ENCODE measurements at places on chromosomes 3 and 15.

GRCh38 chr3:76044601-76045600 lies 259.6 kb upstream of the ZNF717 start:
- peak; percentile 61 for DNase-seq

GRCh38 chr15:25239471-25240345 lies 199.1 kb downstream of the UBE3A start:
- DNase-seq = no peak

GRCh38 chr3:85627932-85628331 lies 669.1 kb downstream of the CADM2 start:
- DNase-seq = no peak

DNA sequence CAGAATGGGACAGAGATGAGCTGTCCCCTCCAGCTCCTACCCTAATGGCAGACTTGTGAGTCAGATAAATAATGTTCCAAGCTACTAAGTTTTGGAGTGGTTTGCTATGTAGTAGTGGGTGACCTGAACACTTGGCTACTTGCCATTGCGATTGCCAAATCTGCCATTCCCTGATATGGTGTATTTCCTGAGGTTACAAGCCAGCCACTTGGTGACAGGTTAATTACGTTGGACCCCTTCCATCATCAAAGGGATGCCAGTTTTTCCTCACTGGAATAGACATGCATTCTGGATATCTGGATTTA lies 33.6 kb downstream of the MORF4L1 start:
- DNase-seq = peak; percentile 31

GRCh38 chr3:197296545-197296944 lies 1.9 kb downstream of the DLG1 start:
- no peak for DNase-seq

GRCh38 chr15:73695773-73696640 lies 11.8 kb downstream of the CD276 start:
- DNase-seq = no peak

- DNase-seq = no peak
Measured at GRCh38 chr15:28952666-28953491, 67.1 kb downstream of the APBA2 start.

GRCh38 chr3:108428586-108428985 lies 81.8 kb downstream of the MYH15 start:
- DNase-seq = no peak

GRCh38 chr3:111851511-111851954 lies 7.5 kb upstream of the PHLDB2 start:
- DNase-seq = peak; percentile 9

DNA sequence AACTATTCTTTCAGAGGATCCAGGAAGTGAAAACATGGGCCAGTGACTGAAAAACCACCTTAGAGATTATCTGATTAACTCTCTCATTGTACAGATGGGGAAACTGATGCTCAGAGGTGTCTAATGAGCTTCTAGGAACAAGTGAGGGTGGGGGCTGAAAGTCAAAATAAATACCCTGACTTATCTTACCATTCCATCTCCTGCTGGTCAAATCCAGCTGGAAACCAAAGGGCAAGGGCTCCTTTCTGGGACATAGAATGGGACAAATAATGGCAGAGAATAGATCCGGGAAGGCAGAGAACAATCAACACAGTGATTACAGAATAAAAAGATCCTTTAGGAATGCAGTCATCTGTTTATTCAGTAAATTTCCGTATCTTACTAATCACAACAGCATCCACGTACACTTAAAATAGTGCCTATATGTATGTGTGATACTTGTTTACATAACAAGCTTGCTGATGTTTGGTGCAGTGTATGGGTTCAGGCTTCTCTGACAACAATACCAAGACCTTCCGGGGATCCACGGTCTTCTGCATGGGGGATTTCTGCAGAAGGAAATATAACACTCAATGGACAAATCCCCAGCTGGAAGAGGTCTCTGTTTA lies 173.2 kb downstream of the THSD4 start:
- DNase-seq = no peak

DNA sequence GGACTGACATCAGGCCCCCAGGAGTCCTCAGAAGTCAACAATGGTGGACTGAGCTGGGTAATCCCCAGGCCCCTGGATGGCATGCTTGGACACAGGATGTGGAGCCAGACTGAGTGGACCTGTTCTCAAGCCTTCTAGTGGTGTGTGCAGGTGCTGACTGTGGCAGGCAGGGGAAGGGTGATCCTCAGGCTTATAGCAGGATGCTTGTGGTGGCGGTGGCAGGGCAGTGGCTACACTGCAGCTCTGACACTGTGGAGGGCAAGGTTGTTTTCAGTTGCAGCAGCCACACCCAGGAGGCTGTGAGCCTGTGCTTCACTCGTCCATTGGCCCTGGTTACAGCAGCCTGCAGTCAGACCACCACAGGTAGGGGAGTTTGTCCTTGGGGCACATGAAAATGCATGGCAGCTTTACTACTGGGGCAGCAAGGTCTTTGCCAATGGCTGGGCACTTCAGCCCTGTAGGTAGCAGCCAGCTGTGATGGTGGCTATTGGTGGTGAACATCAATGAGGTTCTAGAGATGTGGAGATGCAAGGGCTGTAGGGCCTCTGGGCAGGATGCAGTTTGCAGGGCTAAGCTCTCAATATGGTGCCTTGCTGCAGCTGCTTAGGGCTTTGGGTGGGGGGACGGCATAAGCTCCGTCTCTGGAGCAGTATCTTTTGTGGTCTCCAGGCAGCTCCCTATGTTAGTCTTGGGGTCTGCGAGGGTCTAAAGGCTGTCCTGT lies 17.5 kb upstream of the MYO5A start:
- DNase-seq = no peak

DNA sequence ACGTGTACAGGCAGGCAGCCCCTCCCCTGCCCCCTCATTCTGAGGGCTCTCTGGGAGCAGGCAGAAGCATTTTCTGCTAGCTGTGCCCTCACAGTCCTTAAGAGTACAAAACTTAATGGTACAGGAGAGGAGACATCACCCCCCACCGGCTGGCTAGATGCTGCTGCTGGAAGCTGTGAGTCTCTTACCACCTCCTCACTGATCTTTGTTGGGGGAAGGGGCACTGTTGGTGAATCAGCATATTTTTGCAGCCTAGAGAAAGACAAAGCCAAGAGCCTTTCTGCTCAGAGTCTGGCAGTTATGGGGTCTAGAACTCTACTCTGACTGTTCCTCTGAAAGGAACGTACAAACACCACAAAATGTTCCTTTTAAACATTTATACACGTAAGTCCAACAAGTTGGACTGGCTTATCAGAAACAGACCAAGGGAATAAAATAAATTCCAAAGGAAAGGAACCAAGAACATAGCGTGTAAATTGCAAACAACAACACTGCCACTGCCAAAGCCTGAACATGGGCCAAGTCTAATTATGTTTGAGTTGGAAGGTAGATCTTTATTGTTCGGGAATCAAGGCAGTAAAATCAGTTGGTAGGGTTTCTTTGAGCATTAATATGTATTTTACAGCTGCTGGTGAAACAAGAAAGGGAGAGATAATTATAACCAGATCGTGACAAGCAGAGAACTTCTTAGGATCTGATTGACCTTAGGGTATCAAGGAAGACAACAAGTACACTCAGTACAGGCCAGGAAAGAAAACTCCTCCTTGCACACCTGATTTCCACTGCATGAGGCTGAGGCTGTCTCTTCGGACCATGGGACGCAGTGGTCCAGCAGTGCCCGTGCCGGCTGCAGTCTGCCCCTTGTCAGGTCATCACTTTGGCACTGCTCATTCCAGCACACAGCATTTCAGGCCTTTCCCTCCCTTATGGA lies 27.4 kb downstream of the CLK3 start:
- peak; percentile 86 for DNase-seq
